ENCODE measurements at places on chromosomes 5 and 9.

DNA sequence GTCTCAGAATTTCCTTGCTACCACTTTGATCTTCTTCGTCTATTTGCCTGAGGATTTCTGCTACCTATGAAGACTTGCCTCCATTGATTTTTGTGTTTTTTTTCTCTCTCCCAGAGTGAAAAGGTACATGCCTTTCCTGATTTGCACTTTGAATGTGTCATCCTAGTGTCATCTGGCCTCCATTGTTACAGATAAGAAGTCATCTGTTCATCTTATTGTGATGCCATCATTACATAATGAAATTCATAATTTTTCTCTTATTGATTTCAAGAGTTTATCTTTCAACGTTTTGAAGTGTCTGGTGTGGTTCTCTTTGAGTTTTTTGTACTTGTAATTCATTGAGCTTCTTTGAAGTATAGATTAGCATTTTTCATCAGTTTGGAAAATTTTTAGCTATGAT lies 144.8 kb downstream of the SH3GL2 start:
- DNase-seq: no peak

GRCh38 chr5:87329114-87329513 lies 61.4 kb downstream of the RASA1 start:
- DNase-seq: no peak

- no peak for DNase-seq
Observed at GRCh38 chr5:178667688-178668087, 40.8 kb upstream of the CLK4 start.

DNA sequence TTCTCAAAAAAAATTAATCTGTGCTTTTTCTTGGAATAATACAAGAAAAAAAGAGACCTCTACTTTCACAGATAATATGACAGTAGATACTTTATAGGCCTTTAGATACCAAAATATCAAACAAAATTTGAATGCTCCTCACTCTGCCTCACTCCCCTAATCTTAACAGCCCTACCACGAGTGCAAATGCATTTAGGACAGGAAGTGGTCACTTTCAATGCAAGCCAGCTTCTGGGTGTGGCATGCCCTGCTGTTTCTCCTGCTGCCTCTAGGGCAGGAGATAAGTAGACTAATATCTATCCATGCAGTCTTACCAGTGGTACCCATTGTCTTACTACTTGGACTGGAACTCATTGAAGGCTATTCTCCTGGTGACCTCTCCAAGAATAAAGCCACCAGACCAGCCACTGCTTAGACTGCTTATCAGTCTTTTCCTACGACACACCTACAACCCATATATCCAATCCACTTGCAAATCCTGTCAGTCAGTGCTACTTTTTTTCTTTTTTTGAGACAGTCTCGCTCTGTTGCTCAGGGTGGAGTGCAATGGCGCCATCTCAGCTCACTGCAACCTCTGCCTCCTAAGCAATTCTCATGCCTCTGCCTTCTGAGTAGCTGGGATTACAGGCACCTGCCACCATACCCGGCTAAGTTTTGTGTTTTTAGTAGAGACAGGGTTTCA lies 23.0 kb downstream of the FRRS1L start:
- DNase-seq: peak; percentile 9

- DNase-seq: no peak
Observed at GRCh38 chr5:34749431-34749873, 89.5 kb upstream of the TTC23L start.

DNA sequence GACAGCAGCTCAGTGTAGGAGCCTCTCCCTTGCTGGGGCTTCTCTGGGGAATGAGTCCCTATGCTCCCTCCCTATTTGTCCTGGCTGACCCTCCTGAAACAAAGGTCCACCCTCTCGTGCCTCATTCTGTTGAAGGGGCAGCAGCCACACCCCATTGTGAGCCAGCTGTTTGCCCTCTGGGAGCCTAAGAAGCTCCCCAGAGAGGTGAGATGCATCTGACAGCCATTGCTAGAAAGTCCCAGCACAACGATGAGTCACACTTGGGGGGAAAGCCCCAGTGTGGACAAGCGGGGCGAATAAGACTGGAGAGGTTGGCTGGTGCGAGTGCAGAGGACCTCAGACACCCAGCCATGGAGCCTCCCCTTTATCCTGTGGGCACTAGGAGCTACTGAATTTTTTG lies 101.4 kb downstream of the PPARGC1B start:
- DNase-seq: no peak

GRCh38 chr5:60540856-60541805 lies 158.8 kb downstream of the DEPDC1B start:
- DNase-seq: peak; percentile 74

- DNase-seq: no peak
Observed at GRCh38 chr9:90100014-90100413, 495.2 kb downstream of the GADD45G start.

GRCh38 chr9:126694206-126695081 lies 80.7 kb downstream of the LMX1B start:
- DNase-seq: no peak

GRCh38 chr5:170441393-170441784 lies 52.2 kb upstream of the KCNMB1 start:
- no peak for DNase-seq

- no peak for DNase-seq
Observed at GRCh38 chr9:649128-650074, 192.1 kb upstream of the DMRT1 start.

- no peak for DNase-seq
Observed at GRCh38 chr5:115282131-115282530, 14.3 kb downstream of the CCDC112 start.

DNA sequence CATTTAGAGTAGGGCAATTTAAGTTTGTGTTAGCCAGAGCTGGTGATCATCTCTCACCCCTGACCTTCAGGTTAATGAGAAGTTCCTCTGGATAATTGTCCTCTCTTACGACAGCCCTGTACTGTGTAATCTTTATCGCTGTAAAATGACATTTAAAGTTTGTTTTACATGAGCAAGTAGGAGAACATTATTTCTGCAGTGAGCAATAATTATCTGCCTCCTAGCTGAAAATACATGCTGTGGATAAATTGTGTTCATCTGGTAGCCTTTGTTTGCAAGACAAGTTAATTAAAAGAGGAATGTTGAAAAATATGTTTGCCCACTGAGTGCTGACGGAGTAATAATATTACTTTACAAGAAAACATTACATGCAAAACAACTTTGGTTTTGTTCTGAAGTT lies 1083.8 kb upstream of the NUDT12 start:
- DNase-seq: no peak

GRCh38 chr5:17037751-17038150 lies 101.7 kb upstream of the MYO10 start:
- no peak for DNase-seq

DNA sequence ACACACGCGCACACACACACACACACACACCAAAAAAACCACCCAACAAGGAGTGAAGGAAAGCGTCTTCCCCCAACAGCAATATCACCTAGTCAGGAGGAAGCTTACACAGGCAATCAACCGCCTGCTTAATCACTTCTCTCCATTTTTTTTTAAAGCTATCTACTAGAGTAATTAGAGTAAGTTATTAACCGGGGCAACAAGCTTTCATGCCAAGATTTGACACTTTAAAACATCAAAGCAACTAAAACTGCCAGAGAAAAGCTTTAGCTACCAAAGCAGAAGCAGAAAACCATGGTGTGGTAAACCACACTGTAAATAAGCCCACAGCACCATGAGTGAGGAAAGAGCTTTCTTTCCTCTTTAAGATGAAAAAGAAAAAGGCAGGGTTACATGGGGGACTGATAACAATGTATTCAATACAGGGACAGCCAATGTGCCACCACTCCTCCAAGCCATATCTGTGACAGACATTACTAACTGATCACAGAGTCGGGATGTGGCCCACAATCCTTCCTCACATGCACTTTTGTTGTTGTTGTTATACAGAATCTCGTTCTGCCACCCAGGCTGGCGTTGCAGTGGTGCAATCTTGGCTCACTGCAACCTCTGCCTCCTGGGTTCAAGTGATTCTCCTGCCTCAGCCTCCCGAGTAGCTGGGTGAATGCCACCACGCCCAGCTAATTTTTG lies 282.1 kb downstream of the CRB2 start:
- DNase-seq: no peak

DNA sequence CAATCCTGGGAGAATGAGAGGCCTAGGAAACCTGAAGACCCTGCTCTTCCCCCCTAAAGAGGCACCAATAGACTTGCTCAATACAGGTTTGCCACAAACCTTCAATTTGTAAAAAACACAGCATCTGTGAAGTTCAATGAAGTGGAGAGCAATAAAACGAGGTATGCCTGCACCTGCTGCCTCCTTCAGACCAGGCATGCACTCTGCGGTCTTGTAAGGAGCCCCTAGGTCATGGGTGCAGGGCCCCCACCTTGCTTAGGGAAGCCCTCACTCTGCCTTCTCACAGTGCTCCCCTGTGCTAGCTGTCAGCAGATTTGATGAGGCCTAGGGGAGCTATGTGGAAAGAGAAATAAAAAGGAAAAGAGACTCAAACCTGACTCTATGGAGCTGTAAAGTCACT lies 72.1 kb upstream of the GALNT10 start:
- DNase-seq: no peak

DNA sequence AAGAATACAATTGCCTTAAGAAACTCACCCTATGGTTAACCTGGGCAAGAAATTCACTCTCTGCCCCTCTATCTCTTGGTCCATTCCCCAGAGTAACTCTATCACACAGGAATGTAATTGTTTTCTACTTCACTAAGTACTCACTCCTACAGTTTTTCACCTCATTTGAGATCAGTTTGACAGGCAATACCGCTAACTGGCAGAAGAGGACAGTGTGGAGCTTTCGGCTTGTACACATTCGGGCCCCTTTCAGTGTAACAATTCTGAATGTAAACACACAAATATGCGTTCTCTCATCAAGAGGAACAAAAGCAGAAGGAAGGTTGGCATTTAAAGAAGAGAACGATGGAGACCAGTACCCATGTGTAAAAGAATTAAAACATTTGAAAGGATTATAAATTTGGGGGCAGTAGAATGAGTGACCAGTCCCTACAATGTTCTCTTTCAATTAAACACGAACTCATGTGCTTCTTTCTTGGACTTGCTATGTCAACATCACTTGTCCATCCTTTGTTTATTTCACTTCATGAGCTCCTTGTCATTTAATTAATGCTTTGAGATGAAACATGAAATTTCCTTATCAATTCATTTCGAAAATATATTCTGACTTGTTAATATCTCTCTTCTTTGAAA lies 188.5 kb upstream of the GRAMD2B start:
- DNase-seq: no peak

DNA sequence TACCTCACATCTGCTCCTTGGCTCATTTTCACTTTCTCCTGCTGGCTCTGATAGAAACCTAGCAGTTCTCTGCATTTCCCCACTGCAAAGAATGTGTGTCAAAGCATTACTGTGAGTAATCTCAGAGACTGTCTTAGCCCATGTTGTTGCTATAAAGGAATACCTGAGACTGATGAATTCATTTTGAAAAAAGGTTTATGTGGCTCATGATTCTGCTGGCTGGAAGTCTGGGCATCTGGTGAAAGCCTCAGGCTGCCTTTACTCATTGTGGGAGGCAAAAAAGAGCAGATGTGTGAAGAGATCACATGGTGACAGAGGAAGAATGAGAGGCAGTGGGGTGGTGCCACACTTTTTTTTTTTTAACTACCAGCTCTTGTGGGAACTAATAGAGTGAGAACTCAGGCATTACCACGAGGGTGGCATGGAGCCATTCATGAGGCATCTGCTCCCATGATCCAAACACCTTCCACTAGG lies 191.6 kb upstream of the CTNND2 start:
- no peak for DNase-seq

DNA sequence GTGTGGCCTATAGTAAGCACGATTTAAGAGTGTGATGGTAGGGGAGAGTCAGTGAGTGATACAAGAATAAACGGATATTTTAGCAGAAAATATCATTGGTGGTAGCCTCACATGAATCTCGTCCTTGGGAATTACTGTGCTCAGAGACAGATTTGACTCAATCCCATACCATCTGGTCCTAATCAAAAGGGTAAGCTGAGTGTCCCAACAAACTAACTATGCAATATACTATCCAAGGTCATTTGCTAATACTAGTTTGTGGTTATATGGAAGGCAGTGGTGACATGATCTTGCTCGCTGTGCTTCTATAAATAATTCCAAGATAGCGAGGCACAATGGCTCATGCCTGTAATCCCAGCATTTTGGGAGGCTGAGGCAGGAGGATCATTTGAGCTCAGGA lies 103.2 kb downstream of the TRPM6 start:
- no peak for DNase-seq

- DNase-seq: no peak
Observed at GRCh38 chr5:173629628-173630027, 13.2 kb upstream of the BOD1 start.

- DNase-seq: no peak
Observed at GRCh38 chr5:65338606-65339151, 143.0 kb downstream of the ADAMTS6 start.

- DNase-seq: no peak
Observed at GRCh38 chr9:624935-625500, 216.5 kb upstream of the DMRT1 start.
